Memory B cell (primary cell): ENCODE measurements at places on chromosomes 5 and 9.

DNA sequence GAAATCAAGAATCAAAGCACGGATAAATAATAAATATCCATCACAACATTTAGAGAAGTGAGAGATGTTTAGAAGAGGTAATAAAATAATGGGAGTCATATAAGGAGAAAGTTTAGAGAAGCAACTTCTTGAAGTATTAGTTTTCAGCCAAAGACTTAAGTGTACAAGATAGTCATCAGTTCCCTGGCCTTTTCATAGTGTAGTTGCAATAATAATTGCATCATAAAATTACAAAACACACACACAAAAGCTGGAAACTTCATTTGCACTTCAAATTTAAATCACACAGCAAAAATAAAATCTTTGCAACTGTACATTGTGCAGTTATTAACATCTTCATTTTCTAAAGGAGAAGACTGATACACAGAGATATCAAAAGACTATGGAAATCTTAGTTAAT is 319.1 kb upstream of the RGMB start:
- peaks cover 2% of the 10 kb centered on the region for H3K27me3 ChIP-seq
- no peak for DNase-seq
- H3K4me1 ChIP-seq: no peaks in the 10 kb centered on the region
- no peaks in the 10 kb centered on the region for H3K36me3 ChIP-seq
- H3K27ac ChIP-seq: no peak overlapping the region

DNA sequence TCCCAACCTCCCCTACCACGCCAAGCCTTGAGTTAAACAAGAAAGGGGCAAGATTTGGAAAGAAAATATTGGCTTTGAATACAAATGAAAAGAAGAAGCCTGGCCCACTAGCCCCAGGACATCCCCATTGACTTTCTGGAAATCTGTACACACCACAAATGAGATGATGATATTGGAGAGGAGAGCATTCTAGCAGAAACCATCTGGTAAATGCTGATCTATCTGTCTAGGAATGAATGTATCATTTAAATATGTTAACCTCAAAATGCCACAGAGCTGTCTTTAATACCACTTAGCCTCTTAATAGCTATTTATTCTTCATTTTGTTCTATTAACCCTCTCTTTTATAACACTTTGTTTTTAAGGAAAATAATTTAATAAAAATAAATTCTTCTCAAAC is 270.2 kb upstream of the PDE4D start:
- H3K4me1 ChIP-seq: peaks cover 4% of the 10 kb centered on the region
- H3K27ac ChIP-seq: no peak overlapping the region
- DNase-seq: no peak
- H3K27me3 ChIP-seq: no peaks in the 10 kb centered on the region

DNA sequence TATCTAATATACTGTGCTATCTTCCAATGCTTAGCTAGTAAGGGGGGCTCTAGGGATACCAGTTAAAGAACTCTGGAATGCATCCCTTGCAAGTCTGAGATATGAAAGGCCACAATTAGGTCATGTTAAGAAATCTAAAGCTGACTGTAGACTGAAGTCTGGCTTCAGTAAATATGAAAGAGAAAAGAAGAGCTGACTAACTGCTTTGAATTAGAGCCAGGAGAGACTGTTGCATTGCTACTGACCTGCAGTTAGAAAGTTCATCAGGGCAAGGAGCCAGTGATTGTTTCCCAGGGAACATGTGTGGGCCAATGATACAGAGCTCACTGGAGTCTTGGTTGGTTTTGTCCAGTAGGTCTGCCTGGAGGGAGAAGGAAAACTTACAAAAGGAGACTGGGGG is 472.1 kb upstream of the TNC start:
- H3K27ac ChIP-seq: no peak overlapping the region
- no peaks in the 10 kb centered on the region for H3K27me3 ChIP-seq
- DNase-seq: no peak

GRCh38 chr5:174337276-174338184 is 292.0 kb downstream of the NSG2 start:
- H3K27me3 ChIP-seq: peaks cover 3% of the 10 kb centered on the region
- no peak for DNase-seq
- H3K4me1 ChIP-seq: no peaks in the 10 kb centered on the region

- H3K36me3 ChIP-seq: no peaks in the 10 kb centered on the region
- H3K4me1 ChIP-seq: no peaks in the 10 kb centered on the region
- H3K27me3 ChIP-seq: no peaks in the 10 kb centered on the region
- H3K27ac ChIP-seq: no peak overlapping the region
Measured at GRCh38 chr5:43874772-43875171, 271.8 kb downstream of the NNT start.

GRCh38 chr9:38681747-38682227 is 38.1 kb downstream of the FAM240B start:
- H3K27me3 ChIP-seq: peaks cover 11% of the 10 kb centered on the region
- H3K36me3 ChIP-seq: no peaks in the 10 kb centered on the region
- DNase-seq: no peak

DNA sequence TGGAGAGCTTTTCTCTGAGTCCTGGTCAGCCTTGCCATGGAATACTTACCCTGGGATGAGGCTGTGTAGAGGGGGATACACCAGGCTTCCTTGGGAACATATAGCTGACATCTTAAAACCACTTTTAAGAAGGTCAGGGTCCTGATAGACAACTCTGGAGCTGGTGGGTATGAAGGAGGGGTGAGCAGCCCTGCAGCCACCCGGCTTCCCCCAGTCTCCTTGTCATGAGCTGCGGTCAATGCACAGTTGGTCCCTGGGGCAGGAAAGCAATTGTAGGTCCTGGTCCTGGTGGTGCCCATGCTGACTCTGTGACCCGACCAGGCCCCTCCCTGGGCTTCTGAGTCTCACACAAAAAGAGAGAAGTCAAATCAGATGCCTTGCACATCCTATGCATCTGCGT is 63.6 kb downstream of the MRPL36 start:
- H3K4me3 ChIP-seq: no peak overlapping the region
- H3K27ac ChIP-seq: no peak overlapping the region
- DNase-seq: no peak
- H3K36me3 ChIP-seq: no peaks in the 10 kb centered on the region
- no peaks in the 10 kb centered on the region for H3K4me1 ChIP-seq

DNA sequence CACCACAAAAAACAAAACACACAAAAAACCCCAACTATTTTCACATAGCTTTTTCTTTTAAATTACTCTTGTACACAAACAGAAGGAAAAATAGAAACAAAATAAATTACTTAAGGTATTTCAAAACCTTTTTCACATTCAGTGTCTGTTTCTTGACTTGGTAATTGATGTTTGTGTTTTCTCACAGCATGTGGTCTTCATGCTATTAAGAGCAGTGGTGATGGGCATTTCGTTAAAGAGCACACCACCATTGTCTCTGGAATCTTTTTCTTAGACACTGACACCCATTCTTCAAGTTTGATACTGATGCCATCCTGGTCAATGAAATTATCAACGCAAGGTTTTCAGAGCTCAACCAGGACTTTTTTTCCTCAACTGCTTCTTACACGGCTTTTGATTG is 63.8 kb downstream of the SLC28A3 start:
- H3K36me3 ChIP-seq: no peaks in the 10 kb centered on the region
- H3K27me3 ChIP-seq: peaks cover 5% of the 10 kb centered on the region
- H3K4me1 ChIP-seq: no peaks in the 10 kb centered on the region
- H3K4me3 ChIP-seq: no peak overlapping the region
- no peak for DNase-seq

DNA sequence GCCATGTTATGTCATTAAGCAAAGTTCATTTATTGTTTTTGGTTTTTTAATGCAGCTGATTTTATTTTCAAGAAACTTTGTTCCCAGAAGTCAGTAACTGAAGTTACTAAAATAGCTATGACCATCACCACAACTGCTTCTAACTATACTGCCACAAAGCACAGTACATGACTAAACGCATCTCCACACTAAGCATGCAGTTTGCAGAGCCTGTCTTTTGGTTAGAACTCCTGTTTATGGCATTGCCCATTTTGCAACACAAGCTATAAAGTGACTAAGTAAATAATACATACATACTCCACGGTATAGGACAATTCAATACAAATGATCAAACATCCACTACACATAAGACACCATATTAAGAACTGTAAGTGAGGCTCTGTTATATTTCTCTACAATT is 109.7 kb downstream of the MLLT3 start:
- DNase-seq: no peak
- H3K27ac ChIP-seq: no peak overlapping the region
- H3K4me3 ChIP-seq: no peak overlapping the region

GRCh38 chr9:76725011-76725546 is 39.2 kb upstream of the PCA3 start:
- no peak overlapping the region for H3K4me3 ChIP-seq
- H3K27ac ChIP-seq: no peak overlapping the region
- DNase-seq: no peak
- peaks cover 4% of the 10 kb centered on the region for H3K27me3 ChIP-seq
- H3K4me1 ChIP-seq: no peaks in the 10 kb centered on the region
- H3K36me3 ChIP-seq: no peaks in the 10 kb centered on the region

DNA sequence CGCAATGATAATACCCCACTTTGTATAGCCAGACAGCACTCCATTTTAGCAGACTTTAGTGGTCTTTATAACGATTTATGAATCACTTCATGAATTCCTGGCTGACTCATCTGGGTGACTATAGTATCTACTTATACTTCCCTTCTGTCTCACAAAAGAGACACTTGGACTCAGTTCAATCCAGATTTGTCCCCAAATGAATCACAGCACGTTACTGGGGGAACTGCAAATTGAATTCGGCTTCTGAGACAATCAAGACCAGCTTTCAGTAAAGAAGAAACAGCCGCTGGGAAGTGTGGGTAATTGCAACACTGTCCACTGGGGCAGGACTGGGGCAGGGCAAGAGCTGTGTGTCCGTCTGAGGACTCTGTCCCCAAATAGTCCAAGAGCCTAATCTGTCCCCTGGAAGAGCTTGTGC is 337.3 kb upstream of the RFX3 start:
- no peak overlapping the region for H3K27ac ChIP-seq
- H3K4me1 ChIP-seq: no peaks in the 10 kb centered on the region
- DNase-seq: no peak
- H3K36me3 ChIP-seq: no peaks in the 10 kb centered on the region
- no peak overlapping the region for H3K4me3 ChIP-seq

- H3K36me3 ChIP-seq: no peaks in the 10 kb centered on the region
- H3K4me3 ChIP-seq: no peak overlapping the region
- peaks cover 4% of the 10 kb centered on the region for H3K4me1 ChIP-seq
- H3K27me3 ChIP-seq: peaks cover 39% of the 10 kb centered on the region
Measured at GRCh38 chr9:126228111-126228780, 98.4 kb upstream of the MVB12B start.

DNA sequence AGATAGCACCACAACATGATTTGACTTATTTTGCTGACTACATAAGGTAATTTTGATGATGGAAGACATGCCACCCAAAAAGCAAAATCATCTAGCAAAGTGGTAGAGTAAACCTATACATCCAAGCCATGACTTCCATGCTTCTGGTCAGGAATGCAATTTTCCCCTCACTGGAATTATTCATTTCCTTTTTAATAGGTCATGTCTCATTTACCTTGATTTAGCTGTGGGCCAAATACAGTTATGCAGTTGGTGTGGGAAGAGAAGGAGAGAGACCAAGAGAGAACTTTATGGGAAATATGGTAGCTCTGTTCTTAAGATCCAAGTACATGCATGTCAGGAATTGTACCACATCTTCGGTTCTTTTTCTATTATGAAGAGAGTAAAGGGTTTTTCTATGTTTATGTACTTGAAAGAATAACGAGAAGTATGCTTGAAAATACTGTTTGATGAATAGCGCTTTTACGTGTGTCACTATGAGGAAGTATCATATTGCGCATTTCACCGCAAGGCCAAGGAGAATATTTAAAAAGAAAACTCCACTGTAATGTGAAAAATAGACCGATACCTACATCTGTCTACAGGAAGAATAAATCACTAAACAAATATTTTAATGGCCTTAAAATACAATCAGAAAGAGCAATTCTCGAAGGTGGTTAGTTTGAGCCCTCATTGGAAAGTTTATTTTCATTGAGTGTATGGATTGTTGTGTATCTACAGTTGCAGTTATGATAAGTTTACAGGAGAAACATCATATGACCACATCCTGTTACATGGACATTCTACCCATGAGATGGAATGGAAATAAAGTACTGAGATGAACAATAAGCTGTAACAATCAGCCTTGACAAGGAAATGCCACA is 134.0 kb downstream of the FOXD1 start:
- no peak for DNase-seq
- no peak overlapping the region for H3K27ac ChIP-seq
- H3K4me1 ChIP-seq: peaks cover 5% of the 10 kb centered on the region
- peaks cover 3% of the 10 kb centered on the region for H3K36me3 ChIP-seq
- peaks cover 18% of the 10 kb centered on the region for H3K27me3 ChIP-seq

GRCh38 chr9:6757132-6757455 is 679 bp upstream of the KDM4C start:
- H3K36me3 ChIP-seq: no peaks in the 10 kb centered on the region
- H3K27ac ChIP-seq: peak overlapping the region; percentile 100
- no peak for DNase-seq
- peak overlapping the region; percentile 89 for H3K4me3 ChIP-seq
- peaks cover 19% of the 10 kb centered on the region for H3K4me1 ChIP-seq

- no peak overlapping the region for H3K4me3 ChIP-seq
- H3K27ac ChIP-seq: no peak overlapping the region
- DNase-seq: no peak
- H3K4me1 ChIP-seq: no peaks in the 10 kb centered on the region
- H3K27me3 ChIP-seq: no peaks in the 10 kb centered on the region
Measured at GRCh38 chr9:29078063-29078666, 1504.9 kb upstream of the C9orf72 start.

GRCh38 chr5:68194386-68194785 is 21.2 kb upstream of the PIK3R1 start:
- no peaks in the 10 kb centered on the region for H3K27me3 ChIP-seq
- H3K4me3 ChIP-seq: no peak overlapping the region
- no peaks in the 10 kb centered on the region for H3K36me3 ChIP-seq
- H3K4me1 ChIP-seq: peaks cover 23% of the 10 kb centered on the region
- peak overlapping the region; percentile 63 for H3K27ac ChIP-seq
- no peak for DNase-seq

- H3K27me3 ChIP-seq: peaks cover 2% of the 10 kb centered on the region
- no peak overlapping the region for H3K27ac ChIP-seq
- no peaks in the 10 kb centered on the region for H3K36me3 ChIP-seq
- no peak for DNase-seq
Measured at GRCh38 chr5:137035480-137035878, 463.6 kb downstream of the SPOCK1 start.

DNA sequence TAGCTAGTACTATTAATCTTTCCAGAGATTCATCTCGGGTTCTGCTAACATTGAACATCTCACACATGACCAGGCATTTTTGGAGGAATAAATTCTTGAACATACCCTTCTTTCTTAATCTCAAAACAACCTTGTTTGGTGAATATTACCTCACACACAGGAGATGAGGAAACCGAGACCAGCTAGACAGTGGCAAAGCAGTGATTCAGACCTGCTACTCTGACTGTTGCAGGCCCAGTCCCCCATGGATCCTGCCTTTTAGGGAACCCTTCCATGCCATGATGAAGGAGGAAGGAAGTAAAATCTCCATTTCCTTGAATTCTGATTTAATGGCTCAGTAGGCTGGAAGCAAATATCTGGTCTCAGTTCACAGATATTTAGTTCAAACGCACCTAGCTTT is 2.6 kb downstream of the PCSK5 start:
- DNase-seq: no peak
- H3K4me3 ChIP-seq: no peak overlapping the region
- no peak overlapping the region for H3K27ac ChIP-seq

- H3K27me3 ChIP-seq: no peaks in the 10 kb centered on the region
- DNase-seq: no peak
- H3K36me3 ChIP-seq: peaks cover 5% of the 10 kb centered on the region
- H3K4me3 ChIP-seq: peak overlapping the region; percentile 97
Measured at GRCh38 chr9:19409401-19410194, 789 bp downstream of the ACER2 start.
